ENCODE measurements at places on chromosomes 3 and 15.

DNA sequence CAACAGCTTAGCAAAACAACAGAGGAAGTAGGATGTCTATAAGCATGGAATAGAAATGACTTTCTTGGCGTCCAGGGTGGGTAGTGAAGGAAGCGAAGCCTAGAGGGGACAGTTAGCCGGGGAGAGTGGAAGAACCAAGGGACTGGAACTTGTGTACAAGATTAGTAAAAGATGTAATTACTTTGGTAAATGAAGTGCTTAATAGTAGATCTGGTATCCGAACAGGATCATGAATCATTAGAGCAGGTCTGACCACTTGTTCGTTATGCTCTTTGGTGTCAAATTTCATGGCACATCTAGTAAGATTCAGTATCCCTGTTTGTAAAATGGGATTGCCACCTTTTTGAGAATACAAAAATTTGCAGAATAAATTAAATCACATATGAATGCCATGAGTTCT lies 112.5 kb upstream of the MLF1 start:
- no peak for DNase-seq

DNA sequence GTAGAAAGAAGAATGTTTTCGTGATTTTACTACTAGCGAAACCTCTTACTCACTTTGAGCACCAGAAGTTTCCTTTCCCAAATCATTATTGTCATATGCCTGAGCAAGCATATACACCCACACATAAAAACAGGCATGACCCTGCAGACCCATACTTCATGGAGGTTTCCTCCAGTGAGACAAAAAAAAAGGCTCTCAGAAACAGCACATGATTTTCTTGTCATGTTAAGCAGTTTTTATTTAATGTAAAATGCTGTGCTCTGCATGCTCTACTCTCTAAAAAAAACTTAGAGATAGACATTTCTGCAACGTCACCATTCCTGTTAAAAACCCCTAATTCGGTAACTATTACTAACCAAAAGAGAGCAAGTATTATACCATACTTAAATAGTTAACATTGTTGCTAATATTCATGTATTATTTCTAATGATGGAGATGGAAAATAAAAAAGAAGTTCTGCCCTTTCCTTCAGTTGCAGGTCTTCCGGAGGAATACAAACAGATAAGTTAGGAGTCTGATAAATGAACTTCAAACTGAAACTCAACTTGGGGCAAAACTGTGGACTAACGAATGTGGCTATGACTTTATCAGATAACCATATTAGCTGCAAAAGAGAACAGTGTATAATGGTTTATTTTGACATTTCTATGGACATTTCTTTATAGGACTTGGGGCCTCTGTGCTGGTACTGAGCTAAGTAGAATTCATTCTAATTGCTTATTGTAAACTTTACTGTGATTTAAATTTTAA lies 15.9 kb downstream of the CD200R1 start:
- DNase-seq, result no peak

- no peak for DNase-seq
These were observed 8.7 kb downstream of the KBTBD13 start for GRCh38 chr15:65085207-65085753.

DNA sequence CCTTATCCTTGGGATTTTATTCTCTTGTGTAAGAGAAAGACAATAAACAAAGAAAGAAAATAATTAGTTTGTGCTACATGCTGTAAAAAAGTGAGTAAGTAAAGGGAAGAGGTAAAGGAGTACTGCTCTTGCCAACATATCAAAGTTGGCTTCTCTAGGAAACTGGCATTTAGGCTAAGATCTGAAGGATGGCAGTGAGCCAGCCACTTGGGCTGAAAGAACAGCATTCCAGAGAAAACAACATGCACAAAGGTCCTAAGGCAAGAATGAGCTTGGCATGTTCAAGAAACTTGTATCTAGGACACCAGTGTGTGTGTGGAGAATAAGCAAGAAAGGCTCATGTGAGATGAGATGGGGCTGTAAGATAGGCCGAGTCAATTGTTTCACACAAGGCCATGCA lies 245.5 kb upstream of the MANF start:
- no peak for DNase-seq

DNA sequence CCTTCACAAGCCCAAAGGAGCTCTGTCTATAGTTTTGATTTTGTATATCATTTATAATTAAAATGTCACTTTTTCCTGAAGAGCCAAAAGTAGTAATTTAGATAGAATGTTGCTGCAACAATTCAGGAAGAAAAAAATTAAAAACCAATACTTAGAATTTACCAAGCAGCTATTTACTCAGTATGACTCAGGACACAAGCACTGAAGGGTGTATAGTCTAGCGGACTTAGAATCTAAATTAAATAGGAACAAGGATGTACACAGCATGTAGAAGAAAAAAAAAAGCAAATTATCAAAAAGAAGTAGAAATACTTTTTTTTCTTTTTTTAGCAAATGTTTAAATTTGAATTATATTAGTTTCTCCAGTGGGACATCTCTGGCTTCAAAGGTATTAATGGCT lies 31.6 kb downstream of the PGBD4 start:
- no peak for DNase-seq

DNA sequence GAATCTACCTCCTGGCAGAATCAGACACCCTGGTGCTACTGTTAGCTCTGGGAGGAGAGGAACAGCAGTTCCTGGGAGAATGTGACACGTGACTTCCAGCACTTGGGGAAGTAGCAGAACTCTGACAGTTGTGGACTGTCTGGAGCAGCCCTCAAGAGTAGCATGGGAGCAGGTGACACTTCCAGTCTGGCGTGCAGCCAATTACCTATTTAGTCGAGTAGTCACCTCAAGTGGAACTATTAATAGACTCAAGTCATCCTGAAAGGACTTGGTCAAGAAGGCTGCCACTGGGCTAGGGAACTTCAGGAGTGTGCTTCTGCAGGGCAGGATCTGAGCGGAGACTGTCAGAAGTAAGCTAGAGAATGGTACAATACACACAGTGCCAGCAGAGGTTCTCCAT lies 62.3 kb downstream of the MTHFS start:
- no peak for DNase-seq

GRCh38 chr3:53236112-53236841 lies 19.5 kb downstream of the TKT start:
- DNase-seq, result no peak

DNA sequence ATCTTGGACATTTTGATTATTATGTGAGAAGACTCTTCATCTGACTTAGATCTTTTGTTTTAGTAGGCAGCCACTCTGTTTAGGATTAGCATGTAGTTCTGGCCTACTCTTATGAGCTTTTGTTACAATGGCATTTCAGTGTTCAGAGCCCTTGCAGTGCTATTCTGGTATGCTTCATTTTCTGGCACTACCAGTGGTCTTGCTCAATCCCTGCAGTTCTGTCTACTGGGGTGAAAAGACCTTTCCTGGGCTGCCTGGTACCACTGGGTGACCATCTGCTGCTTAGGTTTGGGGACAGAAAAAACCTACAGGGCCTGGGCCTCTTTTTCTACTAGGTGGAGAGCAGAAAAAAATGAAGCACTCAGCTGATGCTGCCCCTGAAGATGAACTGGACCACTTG lies 42.5 kb downstream of the IL16 start:
- DNase-seq, result no peak

Measured in omental fat pad (tissue), 4 donors.